Stimulated activated CD4-positive, alpha-beta T cell treated with anti-CD3 and anti-CD28 coated beads, Interleukin-1b, Interleukin-23, amount 100 ng/mL, for 4 hours (primary cell): ENCODE measurements at places on chromosomes 6 and 20.

DNA sequence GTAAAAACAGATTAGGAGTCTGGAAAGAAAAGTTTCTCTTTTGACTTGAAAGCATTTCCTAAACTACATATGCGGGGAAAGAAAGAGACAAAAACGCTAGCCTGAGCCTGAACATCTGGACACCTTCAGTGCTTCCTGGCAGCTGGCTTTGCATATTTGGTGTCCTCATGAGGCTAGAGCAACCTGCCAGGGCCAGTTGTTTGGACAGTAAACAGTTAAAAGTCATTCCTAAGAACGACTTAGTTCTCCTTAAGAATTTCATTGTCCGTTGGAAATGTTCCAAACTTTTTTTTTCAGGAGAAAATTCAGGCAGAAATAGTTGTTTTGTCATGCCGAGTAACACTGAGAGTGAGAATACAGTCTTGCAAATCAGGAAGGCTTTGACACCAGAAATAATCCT is 199.8 kb downstream of the SMOC2 start:
- no peak for DNase-seq

DNA sequence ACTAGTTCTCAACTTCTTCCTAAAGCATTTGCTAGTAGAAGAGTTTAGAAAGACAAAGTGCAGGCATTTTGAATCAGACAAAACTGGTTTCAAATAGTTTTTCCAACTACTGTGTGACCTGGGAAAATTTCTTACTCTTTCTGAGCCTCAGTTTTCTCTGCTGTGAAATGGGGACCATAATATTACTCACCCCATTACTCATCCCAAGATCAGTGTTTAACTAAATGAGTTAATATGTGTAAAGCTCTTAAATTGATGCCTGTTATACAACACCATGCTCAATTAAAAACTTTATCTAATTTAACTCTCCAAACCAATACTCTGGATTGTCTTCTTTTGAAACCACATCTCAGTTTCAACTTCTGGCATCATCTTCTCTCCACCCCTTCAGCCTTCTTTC is 87.4 kb downstream of the DNAH8 start:
- no peak for DNase-seq

DNA sequence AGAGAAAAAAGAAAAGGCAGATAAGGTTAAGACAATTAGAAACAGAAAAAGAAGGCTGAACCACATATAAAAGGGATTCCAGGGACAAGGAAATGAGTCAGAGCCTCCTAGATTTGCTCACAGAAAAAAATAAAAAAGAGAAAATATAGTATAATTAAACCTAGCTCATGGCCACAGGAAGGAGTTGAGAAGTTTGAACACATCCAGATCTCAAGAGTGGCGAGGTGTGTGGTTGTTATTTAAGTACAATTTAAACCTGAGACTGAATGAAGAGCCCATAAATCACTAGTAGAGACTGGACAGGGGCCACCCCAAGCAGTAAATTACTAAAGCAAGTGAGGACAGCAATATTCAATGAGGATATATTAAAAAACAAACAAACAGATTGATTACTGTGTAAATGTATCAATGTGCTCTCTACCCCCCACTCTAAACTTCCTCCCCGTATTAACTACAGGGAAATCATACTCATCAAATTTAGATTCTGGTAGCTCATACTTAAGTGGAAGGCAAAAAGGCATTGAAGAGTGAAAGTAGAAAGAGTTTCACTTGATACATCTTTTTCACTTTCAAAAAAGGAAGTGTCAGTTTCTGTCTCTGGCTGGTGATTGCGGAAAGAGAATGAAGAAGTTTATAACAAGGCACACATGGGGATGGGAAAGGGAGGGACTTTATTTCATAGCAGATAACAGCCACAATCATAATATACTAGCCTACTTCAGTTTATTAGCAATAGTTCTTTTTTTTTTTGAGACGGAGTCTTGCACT is 49.3 kb upstream of the SCAF8 start:
- no peak for DNase-seq

GRCh38 chr6:80251321-80251720 is 144.8 kb downstream of the BCKDHB start:
- DNase-seq = no peak

DNA sequence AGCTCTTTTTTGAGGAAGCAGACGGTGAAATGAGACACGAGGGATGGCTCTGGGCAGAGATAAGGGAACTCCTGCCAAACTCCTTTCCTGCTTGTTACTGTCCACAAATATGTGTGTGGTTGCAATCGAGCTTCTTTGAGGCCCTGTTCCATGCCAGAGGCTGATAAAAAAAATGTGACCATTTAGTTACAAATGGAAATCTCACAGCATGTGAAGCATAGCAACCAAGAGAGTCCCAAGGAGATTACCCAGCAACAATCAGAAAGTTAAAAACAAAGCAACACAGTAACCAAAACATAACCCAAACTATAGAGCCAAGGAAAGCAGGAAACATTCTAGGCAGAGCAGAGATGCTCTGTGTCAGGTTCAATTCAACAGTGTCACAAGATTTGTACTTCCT is 35.4 kb upstream of the HMGN3 start:
- no peak for DNase-seq
